CD14-positive monocyte (primary cell): ENCODE measurements at places on chromosomes 6 and 20.
A peak's percentile ranks its signal among the peaks of the same experiment; 100 is the strongest.

DNA sequence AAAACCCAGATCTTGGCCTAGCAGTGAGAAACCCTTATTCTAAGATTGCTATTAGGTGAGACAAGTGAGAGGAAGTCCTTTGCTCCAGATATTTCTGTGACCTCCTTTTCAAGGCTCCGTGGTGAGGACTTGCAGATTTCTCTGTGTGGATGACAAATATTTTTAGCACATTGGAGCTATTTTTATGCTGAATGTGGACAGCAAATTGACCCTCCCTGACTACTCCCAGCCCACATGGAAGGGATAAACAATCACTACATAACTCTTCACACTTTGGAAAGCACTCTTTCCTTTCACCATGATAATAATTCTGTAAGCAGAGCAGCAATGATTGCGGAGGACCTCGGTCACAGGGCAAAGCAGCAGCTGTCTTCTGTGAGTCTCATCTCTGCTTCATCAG is 88.0 kb upstream of the ADGRF1 start:
- no peak for DNase-seq

- DNase-seq: no peak
Observed at GRCh38 chr6:72553531-72554511, 68.0 kb upstream of the KCNQ5 start.

- DNase-seq: peak; percentile 92
Observed at GRCh38 chr20:37697314-37697713, 3.5 kb downstream of the CTNNBL1 start.

GRCh38 chr6:7513529-7513928 is 27.9 kb upstream of the DSP start:
- DNase-seq: no peak

DNA sequence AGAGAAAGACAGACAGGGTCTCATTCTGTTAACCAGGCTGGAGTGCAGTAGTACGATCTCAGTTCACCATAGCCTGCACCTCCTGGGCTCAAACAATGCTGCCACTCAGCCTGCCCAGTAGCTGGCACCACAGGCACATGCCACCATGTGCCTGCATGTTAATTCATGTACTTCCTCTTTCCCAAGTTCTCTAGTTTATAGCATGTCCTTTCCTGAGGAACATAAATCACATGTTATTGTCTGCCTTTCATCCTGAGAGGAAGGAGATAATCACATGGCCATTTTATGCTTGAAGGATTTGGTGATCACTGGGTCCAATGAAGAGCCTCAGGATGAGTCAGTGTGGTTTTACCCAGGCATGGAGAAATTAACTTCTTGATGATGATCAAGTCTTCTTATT is 47.9 kb downstream of the COL11A2 start:
- DNase-seq: peak; percentile 95
